ENCODE measurements at places on chromosomes 3 and 15.

- DNase-seq, result no peak
Observed at GRCh38 chr3:129576514-129577352, 29.7 kb downstream of the PLXND1 start.

- no peak for DNase-seq
Observed at GRCh38 chr3:193782276-193782647, 189.3 kb downstream of the OPA1 start.

GRCh38 chr15:60001610-60002527 lies 2.2 kb upstream of the FOXB1 start:
- no peak for DNase-seq

- DNase-seq, result no peak
Observed at GRCh38 chr15:67850994-67851571, 11.2 kb upstream of the RNU6-1 start.

- no peak for DNase-seq
Observed at GRCh38 chr15:52464040-52464439, 64.6 kb downstream of the MYO5A start.

DNA sequence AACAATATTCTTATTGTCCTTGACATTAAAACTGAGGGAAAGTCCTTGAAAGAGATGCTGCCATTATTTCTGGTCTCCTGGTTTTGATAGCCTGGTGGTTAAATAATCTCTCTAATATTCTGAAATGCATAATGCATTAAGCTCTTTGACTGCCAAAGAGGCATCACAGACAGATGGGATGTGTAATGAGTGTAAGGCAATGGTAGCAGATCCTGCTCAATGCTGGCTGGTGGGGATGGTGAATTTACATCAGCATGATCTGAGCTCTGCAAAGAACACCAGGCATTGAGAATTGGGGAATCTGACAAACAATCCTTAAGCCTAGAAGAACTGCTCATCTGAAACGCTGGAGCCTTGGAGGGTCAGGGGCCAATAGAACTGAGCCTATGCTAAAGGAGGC lies 528.6 kb upstream of the LMCD1 start:
- DNase-seq, result no peak

- no peak for DNase-seq
Observed at GRCh38 chr3:25533399-25533798, 105.3 kb downstream of the RARB start.

DNA sequence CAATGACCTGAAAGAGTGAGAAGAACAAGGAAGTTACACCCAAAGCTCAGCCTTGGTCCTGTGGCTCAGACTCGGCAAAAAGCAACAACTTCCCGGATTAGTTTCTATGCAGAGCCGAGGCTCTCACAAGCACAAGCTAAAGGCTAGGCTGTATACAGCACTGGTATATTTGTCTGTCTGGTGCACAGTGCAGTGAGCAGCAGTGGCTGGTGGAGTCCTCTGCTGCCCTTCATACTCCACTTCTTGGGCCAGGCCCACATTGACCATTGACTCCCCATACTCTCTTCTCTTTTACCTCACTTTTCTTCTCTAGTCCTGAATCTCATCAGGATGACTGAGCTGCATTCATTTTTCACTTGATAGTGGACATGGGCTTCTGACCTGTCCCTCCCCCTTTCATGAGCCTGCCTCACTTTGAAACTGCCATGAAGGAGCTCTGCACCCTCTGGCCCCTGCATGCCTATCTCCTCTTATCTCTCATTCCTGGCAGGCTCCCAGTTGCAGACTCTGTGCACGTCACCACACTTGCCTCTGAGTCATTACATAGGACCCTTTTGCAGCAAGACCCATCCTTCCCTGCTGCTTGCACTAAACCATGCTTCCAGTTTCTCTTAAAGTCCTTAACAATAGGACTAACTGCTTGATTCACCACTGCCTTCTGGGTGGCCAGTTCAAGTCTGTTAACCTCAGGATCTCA lies 379.3 kb downstream of the NTRK3 start:
- no peak for DNase-seq

GRCh38 chr3:111472556-111472955 lies 69.4 kb upstream of the CD96 start:
- no peak for DNase-seq

- DNase-seq, result no peak
Observed at GRCh38 chr15:69860321-69860720, 237.4 kb downstream of the TLE3 start.

DNA sequence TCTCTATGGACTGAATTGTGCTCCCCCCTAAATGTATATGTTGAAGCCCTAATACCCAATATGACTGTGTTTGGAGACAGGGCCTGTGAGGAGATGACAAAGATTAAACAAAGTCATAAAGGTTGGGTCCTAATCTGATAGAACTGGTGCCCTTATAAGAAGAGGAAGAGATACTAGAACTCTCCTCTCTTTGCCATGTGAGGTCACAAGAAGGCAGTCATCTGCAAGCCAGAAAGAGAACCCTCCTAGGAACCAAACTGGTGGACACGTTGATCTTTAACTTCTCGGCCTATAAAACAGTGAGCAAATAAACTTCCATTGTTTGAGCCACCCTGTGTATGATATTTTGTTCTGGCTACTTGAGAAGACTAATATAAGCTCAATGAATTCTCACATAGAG lies 31.6 kb upstream of the ENTPD3 start:
- no peak for DNase-seq

- no peak for DNase-seq
Observed at GRCh38 chr3:72093270-72093991, 308.5 kb upstream of the PROK2 start.

DNA sequence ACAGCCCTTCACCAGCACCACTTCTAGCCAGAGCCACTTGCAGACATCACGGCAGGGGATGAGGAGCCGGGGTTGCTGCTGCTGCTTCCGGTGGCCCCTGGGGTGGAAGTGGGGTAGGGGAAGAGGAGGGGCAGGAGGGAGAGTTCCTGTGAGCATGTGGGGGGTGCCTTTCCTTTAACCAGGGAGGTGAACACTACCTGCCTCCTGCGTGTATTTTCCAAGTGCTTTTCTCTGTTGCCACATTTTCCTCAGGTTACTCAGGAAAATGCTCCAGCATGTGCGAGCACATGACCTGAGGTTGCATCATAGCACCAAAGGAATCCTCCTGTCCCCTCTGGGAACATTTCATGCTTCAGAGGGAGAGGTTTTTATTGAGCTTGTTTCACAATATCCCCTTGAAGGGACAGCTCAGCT lies 12.2 kb upstream of the SACM1L start:
- no peak for DNase-seq
